ENCODE measurements at places on chromosomes 2 and 18. TPM values are rescaled to one million over a fixed set of nuclear protein-coding genes. Genes with fewer than 3 reads are reported as not detected.

Gene ALLC
- not detected for polyA plus RNA-seq

Gene ZNF892
- polyA plus RNA-seq = 0.26 TPM

Gene FAM237A
- not detected for polyA plus RNA-seq

Gene VWC2L
- not detected for polyA plus RNA-seq

Gene IL36RN
- not detected for polyA plus RNA-seq

Gene SERPINB3
- polyA plus RNA-seq = not detected

Gene LIPG
- polyA plus RNA-seq = 3.1 TPM

Gene SERPINE2
- 27.6 TPM for polyA plus RNA-seq

Gene PPP4R1
- polyA plus RNA-seq = 24.7 TPM

Gene ADCY3
- 19.5 TPM for polyA plus RNA-seq

Gene NDC80
- polyA plus RNA-seq = 0.33 TPM

Gene ANKRD62
- polyA plus RNA-seq = not detected

Gene ACYP2
- polyA plus RNA-seq = 56.5 TPM

Gene VSNL1
- 9.8 TPM for polyA plus RNA-seq

Gene SEC11C
- polyA plus RNA-seq = 13.1 TPM

Gene RNF125
- 5.1 TPM for polyA plus RNA-seq

All from heart right ventricle (tissue), 16 donors.